ENCODE measurements at places on chromosomes 4 and X.
A peak's percentile ranks its signal among the peaks of the same experiment; 100 is the strongest.

DNA sequence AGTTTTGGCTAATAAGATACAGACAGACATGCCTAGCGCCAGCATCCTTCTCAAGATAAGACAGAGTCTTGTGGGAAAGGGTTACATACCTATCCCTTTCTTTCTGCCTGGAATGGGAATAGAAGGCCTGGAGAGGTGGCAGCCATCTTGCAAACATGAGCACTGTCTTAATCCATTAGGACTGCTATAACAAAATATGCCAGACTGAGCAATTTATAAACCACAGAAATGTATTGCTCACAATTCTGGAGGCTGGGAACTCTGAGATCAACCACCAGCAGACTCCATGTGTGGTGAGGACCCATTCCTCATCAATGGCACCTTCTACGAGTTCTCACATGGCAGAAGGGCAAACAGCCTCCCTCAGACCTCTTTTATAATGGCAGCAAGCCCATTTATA, 26.5 kb upstream of the NEIL3 start:
- no peak for DNase-seq

DNA sequence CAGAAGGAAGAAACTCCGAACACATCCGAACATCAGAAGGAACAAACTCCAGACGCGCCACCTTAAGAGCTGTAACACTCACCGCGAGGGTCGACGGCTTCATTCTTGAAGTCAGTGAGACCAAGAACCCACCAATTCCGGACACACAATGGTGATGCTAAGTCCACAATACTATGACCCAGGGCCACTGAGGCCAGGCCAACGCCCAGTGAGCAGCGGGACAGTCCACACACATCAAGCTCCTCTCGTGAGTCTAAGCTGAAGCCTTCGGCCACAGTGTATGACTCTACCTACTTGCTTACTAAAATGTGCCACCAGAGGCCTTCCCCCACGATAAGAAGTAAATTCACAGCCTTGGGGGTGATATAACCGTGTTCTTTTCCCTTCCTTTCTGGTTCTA, 10.2 kb upstream of the CDKN2AIP start:
- DNase-seq: no peak

- no peak for DNase-seq
These were observed 94.1 kb upstream of the FRAS1 start for GRCh38 chr4:77963004-77963403.

- DNase-seq: no peak
These were observed 42.0 kb downstream of the MAOB start for GRCh38 chrX:43840265-43840664.

DNA sequence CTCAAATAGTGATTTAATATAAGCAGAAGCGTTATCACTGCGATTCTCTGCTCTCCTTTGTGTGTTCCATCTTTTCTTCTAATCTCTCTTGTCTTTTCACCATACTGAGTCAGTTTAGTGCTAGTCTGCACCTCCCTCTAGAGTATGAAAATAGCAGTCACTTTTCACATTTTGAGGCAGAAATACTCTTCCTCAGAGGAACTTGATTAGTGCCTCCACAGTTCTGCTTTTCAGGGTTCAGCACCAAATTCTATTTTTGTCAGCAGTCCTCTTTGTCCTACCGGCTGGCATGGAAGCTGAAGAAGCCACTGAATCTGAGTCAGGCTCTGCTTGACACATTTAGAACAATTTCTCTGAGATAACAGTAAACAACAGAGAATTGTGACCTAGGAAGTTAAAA, 49.7 kb upstream of the ANKRD17 start:
- no peak for DNase-seq

- no peak for DNase-seq
These were observed 21.7 kb upstream of the CXCL8 start for GRCh38 chr4:73718375-73719373.

DNA sequence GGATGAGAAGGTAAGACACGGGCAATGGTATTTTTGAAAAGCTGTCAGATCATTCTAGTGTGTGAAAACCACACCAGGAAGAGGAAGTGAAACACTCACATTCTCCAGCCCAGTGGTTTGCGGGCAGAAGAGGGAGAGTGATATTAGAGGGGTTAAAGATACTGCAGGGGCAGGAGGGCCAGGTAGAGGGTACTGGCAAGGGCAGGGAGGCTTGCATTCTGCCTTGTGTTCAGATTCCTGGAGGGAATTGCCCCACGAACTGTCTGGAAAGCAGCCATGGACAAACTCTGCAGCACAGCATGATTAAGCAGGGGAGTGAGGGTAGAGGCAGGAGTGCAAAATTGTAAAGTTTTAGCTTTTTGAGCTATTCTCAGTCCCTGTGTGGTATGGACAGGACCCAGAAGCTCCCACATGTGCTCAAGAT, 30.9 kb downstream of the NIPAL1 start:
- peak; percentile 49 for DNase-seq

- no peak for DNase-seq
These were observed 55.8 kb upstream of the PRDM8 start for GRCh38 chr4:80141543-80141942.

DNA sequence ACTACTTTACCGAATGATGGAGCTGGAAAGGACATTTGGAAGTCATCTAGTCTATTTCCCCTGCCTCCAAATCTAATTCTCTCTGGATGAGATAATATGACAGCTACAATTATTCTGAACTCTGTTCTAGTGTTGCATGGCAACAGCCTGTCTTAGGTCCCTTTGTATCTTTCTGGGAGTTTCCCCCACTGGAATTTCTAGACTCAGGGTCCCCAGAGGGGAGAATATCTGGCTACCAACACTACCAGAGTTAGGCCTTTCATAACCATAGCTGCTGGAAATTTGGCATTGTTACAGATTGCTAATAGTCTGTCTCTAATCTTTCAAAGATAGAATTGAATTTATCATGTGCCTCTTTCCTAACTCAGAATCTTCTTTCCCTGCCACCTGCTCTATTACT, 4.5 kb downstream of the MSN start:
- no peak for DNase-seq

- no peak for DNase-seq
These were observed 57.1 kb upstream of the ATXN3L start for GRCh38 chrX:13376857-13377549.

GRCh38 chr4:93157986-93158385, 670.6 kb upstream of the ATOH1 start:
- no peak for DNase-seq

- no peak for DNase-seq
These were observed 877 bp upstream of the SLC16A2 start for GRCh38 chrX:74420196-74421035.

GRCh38 chrX:34578237-34578636, 78.8 kb downstream of the TMEM47 start:
- no peak for DNase-seq

DNA sequence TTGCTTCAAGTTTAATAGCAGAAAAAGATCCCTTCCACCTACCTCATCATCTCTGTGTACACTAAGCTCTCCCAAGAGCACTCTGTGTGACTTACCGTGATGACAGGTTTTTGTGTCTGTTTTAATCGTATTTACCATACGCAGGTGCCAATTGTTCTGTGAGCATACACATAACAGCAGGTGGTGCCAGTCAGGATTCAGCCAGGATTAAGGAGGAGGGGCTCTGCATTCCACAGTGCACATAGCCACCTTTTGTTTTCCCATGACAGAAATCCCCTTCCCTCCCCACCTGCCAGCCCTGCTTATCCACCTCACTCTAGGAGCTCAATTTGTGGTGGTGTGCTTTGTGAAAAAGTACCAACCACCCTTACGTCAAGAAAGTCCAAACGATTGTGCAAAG, 14.8 kb downstream of the ANK2 start:
- no peak for DNase-seq

GRCh38 chr4:24210332-24210902, 320.6 kb upstream of the PPARGC1A start:
- DNase-seq: no peak

GRCh38 chr4:139603576-139604410, 47.8 kb upstream of the SETD7 start:
- no peak for DNase-seq

Measured in CD4-positive, alpha-beta T cell treated with Interferon gamma for 1 hour (primary cell).